Hepatic stellate cell (primary cell): ENCODE measurements at places on chromosomes 2 and 18.

DNA sequence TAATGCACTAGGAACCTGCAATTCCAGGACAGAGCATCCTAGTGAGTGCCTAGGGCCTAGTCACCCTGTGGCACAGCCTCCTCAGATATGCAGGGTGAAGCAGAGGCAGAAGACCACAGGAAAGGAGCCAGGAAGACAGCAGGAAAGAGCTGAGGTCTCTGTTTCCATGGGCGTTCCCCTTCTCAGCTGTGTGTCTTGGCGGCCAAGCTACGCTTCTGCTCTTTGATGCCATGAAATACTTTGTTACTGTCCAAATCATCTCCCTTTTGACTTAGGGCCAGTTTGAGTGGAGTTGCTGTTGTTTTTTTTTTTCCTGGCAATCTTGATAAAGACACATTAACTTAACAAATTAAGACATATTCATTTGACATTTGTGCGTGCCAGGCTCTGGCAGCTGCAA lies 67.3 kb downstream of the APOB start:
- DNase-seq: no peak

DNA sequence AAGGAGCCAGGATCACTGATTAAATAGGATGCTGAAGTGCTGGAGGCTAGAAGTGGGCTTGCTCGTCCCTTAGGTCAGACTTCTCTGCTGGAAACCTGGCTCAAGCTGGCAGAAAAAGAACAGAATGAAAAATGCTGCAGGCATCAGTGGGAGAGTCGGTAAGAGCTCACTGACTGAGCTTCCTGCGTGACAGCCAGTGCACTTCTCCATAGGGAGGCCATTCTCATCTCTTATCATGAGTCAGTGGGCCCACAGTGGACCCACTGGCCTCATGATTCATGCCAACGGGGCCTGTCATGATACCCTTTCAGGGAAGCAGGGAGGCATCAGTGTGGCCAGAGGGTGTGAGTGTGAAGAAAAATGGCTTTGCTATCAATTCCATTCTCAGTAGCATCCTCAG lies 498.2 kb downstream of the PTPRM start:
- DNase-seq: no peak

- no peak for DNase-seq
Observed at GRCh38 chr2:64581777-64582539, 57.8 kb downstream of the AFTPH start.

DNA sequence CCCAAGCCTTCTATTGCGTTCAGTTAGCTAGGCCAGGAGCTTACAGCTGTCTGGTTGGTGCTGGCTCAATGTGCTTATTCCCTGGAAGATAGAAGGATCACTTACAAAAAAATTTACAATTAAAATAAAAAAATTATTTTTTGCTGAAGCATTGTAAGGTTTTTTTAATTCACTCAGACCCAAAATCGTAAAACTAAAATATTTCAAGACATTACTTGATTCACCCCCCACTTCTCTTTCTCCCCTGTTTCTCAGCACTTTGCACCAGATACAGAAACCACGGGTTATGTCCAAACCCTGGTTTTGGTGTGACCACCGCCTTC lies 911 bp upstream of the PTPRM start:
- no peak for DNase-seq

GRCh38 chr2:111119822-111120252 lies 877 bp upstream of the BCL2L11 start:
- no peak for DNase-seq
